ENCODE measurements at places on chromosomes 12 and 14.

DNA sequence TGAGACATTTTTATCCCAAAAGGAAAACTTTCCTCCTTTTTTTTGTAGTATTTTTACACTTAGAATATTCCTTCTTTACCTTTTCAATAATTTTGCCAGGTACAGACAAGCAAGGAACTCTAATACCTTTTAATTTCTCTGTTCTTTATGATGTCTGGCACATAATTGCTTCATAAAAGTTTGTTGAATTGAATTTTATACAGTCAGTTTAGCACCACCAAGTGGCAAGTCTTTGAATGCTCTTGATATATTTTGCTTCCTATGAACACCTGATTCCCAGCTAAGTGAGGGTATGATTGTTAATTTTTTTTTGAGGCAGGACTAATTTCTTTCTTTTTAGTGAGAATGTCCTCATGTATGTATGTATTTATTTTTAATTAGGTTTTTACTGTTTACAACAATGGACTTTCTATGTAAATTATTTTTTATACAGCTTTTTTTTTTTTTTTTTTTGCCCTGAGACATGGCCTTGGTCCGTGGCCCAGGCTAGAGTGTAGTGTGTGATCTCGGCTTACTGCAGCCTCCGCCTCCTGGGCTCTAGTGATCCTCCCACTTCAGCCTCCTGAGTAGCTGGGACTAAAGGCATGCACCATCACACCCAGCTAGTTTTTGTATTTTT is 6.9 kb downstream of the TBC1D15 start:
- peak; percentile 35 for DNase-seq

GRCh38 chr12:126219139-126219538 is 1153.9 kb downstream of the AACS start:
- DNase-seq = no peak

- DNase-seq = no peak
Observed at GRCh38 chr12:63963868-63964267, 119.4 kb downstream of the SRGAP1 start.

GRCh38 chr14:73637830-73638229 is 7.0 kb upstream of the DNAL1 start:
- no peak for DNase-seq

- DNase-seq = no peak
Observed at GRCh38 chr14:103050935-103051334, 6.4 kb downstream of the CDC42BPB start.

GRCh38 chr12:67354322-67354721 is 85.2 kb downstream of the CAND1 start:
- no peak for DNase-seq

DNA sequence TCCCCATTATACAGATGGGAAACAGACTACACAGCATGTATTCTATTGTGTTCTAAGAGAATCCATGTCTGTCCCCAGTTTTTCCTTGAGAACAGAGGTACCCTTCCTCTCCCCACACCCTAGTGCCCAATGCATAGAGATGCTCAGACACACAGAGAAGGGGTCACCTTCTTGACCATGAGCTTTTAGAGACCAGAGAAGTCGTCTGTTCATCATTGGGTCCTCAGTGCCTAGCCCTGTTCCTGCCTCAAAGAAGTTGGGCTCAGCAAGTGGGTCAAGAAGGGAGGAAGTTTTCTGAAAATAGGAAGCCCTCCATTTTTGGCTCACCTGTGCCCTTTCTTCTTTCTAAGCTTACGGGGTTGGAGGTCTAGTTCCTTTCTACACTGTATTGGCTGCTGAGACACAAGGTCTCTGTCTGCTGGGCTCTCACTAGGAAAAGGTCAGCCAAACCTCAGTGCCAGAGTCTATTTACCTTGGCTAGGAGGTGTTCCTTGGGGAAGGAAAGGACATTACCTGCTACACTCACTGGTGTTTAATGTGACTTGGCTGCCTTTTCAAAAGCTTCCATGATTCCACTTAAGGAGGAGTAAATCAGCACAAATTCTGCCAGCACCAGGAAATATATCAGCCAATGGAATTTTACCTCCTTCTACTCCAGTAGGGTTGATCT is 198.5 kb upstream of the PWP1 start:
- no peak for DNase-seq

GRCh38 chr12:92552412-92553108 is 150.2 kb upstream of the PLEKHG7 start:
- DNase-seq = peak; percentile 96

GRCh38 chr14:33273978-33274377 is 335.3 kb downstream of the NPAS3 start:
- no peak for DNase-seq

DNA sequence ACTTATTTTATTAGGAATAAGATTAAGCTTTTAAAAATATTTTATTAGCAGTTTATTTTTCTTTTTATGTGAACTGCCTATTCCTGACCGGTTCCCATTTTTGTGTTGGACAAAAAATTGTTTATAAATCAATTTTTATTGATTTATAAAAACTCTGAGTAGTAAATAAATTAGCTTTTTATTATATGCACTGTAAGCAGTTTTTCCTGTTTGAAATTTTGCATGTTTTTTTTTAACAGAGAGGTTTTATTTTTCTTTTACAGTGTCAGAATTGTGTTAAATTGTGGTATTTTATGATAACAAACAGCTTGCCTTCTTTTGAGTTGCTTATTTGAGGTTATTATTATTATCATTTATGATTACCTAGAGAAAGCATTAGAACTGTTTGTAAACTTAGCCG is 68.1 kb downstream of the FOXA1 start:
- DNase-seq = no peak

DNA sequence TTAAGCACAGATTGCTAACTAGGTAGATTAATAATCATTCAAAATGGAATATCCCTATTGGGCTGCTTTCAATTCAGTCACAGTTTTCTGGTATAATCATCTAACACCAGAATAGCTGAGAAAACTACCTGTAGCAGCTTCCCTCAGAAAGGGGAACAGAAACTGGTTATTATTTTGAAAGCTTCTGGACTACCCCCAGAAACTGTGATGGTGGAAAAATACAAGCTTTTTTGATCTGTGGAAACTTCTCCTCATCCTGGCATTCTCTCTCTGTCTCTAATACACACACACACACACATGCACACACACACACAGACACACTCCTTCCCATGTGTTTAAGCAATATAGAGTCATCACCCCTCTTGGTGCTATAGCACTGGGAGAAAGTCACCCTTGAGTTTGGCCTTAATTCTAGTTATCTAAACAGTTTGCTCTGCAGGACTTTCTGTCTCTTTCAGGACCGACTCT is 251.5 kb upstream of the LMO3 start:
- DNase-seq = no peak

DNA sequence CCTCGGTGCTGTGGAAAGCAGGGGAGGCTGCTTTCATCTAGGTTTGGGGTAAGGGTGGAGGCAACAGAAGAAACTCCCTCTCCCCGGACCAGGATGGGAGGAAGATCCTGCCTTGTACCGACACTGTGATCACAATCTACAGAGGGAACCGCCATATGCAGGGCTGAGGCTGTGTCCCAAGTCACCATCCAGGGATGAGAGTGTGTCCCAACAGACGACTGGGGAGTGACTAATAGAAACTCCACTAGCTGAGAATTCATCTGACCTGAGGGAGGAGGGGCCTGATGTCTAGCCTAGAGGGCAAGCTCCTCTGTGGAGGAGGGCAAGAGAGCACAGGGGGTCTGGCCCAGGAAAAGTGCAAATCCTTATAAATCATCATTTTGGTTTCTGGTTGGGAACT is 172.4 kb downstream of the CALM1 start:
- no peak for DNase-seq

DNA sequence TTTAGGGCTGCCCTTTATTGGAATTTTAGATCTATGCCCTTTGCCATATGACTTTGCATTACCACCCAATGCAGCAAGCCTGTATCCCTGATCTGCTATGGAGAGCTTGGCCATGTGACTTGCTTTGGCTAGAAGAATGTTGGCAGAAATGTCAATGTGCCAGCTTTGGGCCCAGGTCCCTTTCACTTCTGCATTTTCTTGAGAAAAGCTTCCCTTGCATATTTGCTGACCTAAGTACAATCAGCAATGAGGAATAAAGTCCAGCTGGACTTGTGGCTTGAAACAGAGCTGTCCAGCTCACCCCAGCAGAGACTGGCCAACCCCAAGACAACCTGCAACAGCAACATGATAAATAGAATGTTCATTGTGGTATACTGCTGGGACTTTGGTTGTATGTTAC is 135.9 kb downstream of the PAH start:
- DNase-seq = no peak

- no peak for DNase-seq
Observed at GRCh38 chr12:116726694-116727093, 11.2 kb downstream of the SPRING1 start.

DNA sequence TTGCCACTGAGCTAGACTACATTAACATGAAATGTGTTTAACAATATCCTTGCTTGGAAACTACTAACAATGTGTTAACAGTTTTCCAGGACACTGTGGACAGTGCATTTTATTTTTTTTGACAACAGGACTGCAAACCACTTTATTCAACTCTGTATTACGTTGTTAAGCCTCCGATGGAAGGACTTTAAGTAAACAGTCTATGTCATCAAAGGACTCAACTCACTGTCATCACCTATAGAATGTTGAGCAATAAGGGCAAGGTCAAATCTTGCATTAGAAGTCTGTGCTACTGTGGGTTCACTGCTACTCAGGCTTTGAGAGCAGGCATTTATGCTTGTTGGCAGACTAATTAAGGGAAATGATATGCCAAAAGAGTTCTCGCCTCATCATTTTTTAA is 483.7 kb downstream of the FLRT2 start:
- no peak for DNase-seq

- peak; percentile 76 for DNase-seq
Observed at GRCh38 chr12:64097366-64098105, 124.6 kb downstream of the KICS2 start.

GRCh38 chr12:43951286-43951685 is 115.4 kb downstream of the TMEM117 start:
- no peak for DNase-seq

Measured in NCI-H226 (cell line).